Psoas muscle (tissue), 8 donors: ENCODE measurements at places on chromosomes 11 and 22. TPM values are rescaled to one million over a fixed set of nuclear protein-coding genes. Genes with fewer than 3 reads are reported as not detected.

GRCh38 chr22:36253523-36254490 lies 874 bp downstream of the APOL1 start:
- DNase-seq = peak; percentile 44

DNA sequence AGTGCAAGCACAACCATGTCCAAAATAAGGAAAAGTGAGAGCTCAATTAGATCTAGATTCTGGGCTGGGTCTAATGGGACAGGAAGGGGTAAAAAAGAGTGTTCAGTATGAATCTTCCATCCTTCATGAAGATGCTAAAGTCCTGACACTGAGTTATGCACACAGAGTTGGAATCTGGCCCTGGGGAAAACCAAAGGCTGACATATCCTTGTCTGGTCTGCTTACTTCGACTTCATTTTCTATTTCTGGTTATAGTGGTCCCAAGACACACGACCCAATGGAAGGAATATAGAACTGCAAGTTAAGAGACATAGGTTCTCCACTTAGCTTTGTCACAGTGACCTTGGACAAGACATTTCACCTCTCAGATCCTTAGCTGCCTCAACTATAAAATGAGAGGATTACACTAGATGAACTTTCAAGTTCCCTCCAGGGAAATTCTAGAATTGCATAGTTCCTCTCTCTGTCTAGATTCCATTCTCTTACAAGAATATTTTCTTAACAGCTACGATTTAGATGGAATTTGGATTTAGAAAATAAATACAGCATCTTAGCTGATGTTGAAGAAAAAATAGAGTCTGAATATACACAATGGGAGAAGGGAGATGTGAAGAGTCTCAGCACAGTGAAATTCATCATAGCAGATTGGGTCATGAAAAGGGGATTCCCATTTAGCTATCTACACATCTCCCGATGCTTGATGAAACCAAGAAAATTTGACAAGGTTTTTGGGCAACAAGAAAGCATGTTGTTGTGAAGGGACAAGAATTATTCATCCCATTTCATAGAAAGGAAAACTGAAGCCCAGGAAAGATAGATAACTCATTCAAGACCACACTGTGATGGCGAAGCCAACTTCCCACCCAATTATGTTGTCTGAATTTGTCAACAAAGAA lies 3.3 kb downstream of the BLID start:
- DNase-seq = no peak

- DNase-seq = no peak
Measured at GRCh38 chr22:45332001-45332400, 22.3 kb downstream of the FAM118A start.

- no peak for DNase-seq
Measured at GRCh38 chr11:113587308-113587739, 112.1 kb upstream of the DRD2 start.

DNA sequence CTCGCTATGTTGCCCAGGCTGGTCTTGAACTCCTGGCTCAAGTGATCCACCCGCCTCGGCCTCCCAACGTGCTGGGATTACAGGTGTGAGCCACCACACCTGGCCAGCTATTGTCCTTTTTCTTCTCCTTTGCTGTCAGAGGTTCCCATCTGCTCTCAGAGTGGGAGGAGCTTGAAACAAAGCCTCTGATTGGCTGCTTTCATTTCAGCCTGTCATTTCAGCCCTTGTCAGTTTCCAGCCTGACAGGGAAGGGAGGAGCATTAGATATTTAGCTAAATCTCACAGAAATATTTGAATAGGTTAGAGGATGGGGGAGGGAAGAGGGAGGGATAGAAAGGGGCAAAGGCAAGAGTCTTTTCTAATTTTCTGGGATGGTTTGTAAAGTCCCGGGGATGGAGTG lies 8.7 kb downstream of the SLC22A6 start:
- DNase-seq = no peak

DNA sequence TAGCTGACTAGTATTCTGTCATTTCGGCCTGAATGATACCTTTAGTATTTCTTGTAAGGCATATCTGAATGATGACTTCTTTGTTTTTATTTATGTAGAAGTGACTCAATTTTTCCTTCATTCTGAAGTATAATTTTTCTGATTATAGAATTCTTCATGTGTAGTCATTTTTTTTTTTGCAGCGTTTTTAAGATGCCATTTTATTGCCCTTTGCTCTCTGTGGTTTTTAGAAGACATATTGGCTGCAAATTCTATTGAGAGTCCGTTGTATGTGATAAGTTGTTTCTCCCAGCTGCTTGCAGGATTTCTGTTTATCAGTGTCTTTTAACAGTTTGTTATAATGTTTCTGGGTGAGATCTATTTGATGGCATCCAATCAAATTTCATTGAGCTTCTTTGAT lies 1224.8 kb downstream of the JRKL start:
- DNase-seq = no peak

GRCh38 chr11:19730373-19730772 lies 17.7 kb downstream of the NAV2 start:
- DNase-seq = peak; percentile 24

- DNase-seq = no peak
Measured at GRCh38 chr22:41290262-41291221, 4.6 kb upstream of the RANGAP1 start.

- no peak for DNase-seq
Measured at GRCh38 chr11:104033561-104033960, 2.9 kb upstream of the DDI1 start.

DNA sequence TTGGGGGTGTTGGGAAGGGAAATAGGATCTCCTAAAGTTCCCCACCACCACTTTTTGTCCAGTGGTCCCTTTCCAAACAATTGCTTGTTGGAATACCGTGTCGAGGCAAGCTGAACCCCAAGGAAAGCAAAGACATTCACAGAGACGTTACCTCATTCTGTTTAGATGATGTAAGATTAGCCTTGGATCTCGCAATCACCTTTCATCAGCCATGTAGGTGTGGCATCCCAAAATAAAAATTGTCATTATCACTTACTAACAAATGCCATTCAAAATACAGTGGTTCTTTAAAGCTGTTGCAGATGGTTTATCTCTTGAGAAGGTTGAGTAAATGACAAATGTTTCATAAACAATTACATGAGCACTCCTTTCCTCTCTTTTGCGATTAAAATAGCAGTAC lies 86.5 kb upstream of the SLC25A18 start:
- DNase-seq = no peak

DNA sequence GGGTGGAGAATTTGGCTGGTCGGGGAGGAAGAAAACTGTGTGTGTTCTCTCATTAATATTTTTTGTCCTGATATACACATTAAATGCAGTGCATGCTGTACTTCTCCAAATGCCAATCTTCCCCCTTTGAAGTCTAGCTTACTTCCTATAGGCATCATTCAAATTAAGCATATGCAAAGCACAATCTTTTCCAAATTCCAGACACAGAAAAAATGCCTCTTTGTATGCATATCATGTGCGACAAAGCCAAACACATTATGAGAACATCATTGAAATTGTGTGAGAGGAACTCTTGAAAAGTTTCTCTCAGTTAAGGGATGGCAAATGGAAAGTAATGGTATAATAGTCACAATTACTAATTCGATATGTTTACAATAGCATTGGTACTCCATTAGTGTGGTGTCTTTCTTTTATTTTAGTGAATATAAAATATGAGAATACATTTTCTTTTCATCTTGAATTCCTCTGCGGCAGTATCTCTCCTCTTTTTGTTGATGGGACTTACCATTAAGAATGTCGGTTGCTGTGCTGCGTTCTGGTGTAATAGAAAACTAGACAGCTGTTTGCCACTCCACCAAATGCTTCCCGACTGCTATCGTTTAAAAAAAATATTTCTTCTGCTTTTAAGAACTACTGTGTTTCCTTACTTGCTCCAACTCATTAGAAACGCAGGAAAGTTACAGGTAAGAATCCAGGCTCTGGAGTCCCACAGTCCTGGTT lies 19.3 kb upstream of the NRIP3 start:
- no peak for DNase-seq

GRCh38 chr11:73249853-73250783 lies 22.0 kb upstream of the P2RY6 start:
- DNase-seq = no peak

GRCh38 chr11:1854949-1855885 lies 2.3 kb downstream of the LSP1 start:
- DNase-seq = no peak

- DNase-seq = no peak
Measured at GRCh38 chr11:14237444-14237961, 121.5 kb downstream of the RRAS2 start.

- DNase-seq = no peak
Measured at GRCh38 chr11:108854346-108854745, 189.5 kb downstream of the DDX10 start.

- DNase-seq = peak; percentile 41
Measured at GRCh38 chr22:20550057-20550817, 42.8 kb downstream of the MED15 start.

GRCh38 chr11:123775715-123776549 lies 21.6 kb upstream of the OR6X1 start:
- DNase-seq = no peak

GRCh38 chr11:12389676-12390657 lies 12.6 kb downstream of the PARVA start:
- DNase-seq = no peak

DNA sequence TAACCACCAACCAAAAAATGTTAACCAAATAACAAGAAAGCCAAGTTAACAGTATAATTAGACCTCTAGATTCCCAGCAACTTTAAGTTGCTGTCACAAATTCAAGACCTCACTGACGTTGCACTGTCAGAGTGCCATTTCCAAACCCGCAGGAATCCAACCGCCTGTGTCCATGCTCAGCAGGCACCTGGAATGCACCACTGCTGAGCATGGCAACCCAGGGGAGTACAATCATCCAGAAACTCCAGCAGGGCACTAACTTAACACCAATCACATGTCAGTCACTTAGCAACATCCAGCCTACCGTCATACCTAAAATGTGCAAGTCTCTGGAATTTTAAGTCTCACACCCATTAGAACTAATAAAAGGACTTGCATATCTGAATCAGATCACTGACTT lies 48.8 kb downstream of the SMCO4 start:
- DNase-seq = no peak

DNA sequence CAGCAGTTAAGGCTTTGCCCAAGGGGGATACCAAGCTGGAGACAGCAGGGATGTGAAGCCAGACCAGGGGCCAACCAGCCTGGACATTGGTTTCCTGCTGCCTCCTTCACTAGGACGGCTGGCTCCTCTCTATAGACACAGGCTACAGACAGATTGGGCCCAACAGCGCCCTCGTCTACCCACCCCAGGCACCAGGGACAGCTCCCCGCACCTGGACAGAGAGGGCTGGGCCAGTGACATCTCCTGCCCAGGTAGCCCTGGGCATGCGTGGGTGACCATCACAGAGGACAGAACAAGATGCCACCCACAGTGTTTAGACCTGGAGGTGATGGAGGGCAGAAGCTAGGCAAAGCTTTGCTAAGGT lies 1.2 kb downstream of the DKK3 start:
- no peak for DNase-seq

- DNase-seq = no peak
Measured at GRCh38 chr11:122040464-122040863, 75.6 kb downstream of the BLID start.

SLC6A5 gene
- total RNA-seq = not detected

GAB4 gene
- total RNA-seq = not detected

OR5B21 gene
- not detected for total RNA-seq

MLC1 gene
- not detected for total RNA-seq

RFPL2 gene
- total RNA-seq = not detected

VPREB1 gene
- not detected for total RNA-seq

MYRF gene
- total RNA-seq = 0.24 TPM

VSIG10L2 gene
- not detected for total RNA-seq

TMEM86A gene
- total RNA-seq = 2.4 TPM

GDPD4 gene
- total RNA-seq = not detected

CRY2 gene
- 64.5 TPM for total RNA-seq

TSPAN32 gene
- 0.54 TPM for total RNA-seq
